ENCODE measurements at places on chromosomes 6 and 20.

DNA sequence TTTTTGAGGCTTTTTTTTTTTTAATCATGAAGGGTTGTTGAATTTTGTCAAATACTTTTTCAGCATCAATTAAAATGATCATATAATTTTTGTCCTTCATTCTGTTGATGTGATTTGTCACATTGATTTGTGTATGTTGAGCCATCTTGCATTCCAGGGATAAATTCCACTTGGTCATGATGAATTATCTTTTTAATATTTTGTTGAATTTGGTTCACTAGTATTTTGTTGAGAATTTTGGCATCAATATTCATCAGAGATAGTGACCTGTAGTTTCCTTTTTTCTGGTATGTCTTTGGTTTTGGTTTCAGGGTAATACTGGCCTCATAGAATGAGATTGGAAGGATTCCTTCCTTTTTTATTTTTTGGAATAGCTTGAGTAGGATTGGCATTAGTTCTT is 221.9 kb upstream of the ZNF217 start:
- DNase-seq: no peak

DNA sequence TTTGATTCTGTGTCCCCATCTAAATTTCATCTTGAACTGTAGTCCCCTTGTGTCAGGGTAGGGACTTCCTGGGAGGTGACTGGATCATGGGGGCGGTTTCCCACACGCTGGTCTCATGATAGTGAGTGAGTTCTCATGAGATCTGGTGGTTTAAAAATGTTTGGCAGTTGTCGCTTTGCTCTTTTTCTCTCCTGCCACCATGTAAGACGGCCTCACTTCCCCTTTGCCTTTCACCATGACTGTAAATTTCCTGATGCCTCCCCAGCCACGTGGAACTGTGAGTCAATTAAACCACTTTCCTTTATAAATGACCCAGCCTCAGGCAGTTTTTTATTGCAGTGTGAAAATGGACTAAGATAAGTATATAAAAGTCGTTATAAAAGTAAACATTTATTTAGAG is 80.5 kb upstream of the SGK1 start:
- no peak for DNase-seq

- no peak for DNase-seq
Measured at GRCh38 chr6:10854922-10855632, 16.7 kb upstream of the MAK start.

- DNase-seq: no peak
Measured at GRCh38 chr6:90074161-90074850, 180.0 kb downstream of the GJA10 start.

DNA sequence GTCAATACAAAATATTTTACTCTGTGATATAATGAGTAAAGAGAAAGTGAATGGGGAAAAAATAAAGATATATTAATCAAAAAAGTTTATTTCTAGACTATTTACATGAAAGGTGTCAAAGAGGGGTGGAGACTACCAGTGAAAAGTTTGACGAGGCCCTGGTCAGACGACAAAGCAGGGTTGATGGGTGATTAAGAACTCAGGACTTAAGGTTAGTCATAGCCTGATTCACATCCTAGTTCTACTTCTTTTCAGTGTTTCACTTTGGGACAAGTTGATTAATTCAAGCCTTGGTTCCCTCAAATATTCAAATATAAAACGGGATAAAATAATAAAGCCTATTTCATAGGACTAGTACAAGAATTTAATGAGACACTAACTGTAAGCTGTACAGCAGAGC is 178.2 kb upstream of the HS3ST5 start:
- DNase-seq: no peak

DNA sequence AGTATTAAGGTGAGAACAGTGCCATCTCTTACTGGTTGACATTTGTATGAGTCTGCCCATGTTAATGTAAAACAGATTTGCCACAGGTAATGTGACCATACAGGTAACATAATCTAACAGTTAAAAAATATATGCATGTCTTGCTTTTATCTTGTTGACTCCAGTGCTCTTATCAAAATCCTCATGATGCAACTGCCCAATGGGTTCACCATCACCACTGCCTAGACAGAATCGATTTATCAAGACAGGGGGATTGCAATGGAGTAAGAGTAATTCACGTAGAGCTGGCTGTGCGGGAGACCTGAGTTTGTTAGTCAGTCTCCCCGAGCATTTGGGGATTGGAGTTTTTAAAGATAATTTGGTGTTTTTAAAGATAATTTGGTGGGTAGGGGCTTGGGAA is 19.2 kb downstream of the SNX9 start:
- DNase-seq: no peak

DNA sequence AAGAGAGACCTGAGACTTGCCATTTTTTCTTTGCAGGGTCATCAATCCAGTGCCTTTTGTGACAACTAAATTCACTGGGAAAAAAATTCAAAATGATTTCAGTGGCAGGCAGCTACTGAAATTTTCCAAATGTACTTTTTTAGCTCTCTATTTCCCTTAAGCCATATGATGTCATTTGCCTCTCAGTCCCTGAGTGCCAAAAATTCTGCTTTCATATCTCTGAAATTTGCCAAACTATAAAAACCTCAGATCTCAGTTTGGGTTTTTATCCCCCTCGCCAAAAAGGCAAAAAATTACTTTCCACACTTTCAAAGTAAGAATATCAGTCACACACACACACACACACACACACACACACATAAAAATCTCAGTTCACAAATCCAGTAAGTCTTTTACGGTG is 651.3 kb upstream of the ARID1B start:
- no peak for DNase-seq

GRCh38 chr20:57431539-57431835 is 40.3 kb downstream of the RBM38 start:
- DNase-seq: no peak

- DNase-seq: no peak
Measured at GRCh38 chr20:37479925-37480691, 40.9 kb upstream of the NNAT start.

DNA sequence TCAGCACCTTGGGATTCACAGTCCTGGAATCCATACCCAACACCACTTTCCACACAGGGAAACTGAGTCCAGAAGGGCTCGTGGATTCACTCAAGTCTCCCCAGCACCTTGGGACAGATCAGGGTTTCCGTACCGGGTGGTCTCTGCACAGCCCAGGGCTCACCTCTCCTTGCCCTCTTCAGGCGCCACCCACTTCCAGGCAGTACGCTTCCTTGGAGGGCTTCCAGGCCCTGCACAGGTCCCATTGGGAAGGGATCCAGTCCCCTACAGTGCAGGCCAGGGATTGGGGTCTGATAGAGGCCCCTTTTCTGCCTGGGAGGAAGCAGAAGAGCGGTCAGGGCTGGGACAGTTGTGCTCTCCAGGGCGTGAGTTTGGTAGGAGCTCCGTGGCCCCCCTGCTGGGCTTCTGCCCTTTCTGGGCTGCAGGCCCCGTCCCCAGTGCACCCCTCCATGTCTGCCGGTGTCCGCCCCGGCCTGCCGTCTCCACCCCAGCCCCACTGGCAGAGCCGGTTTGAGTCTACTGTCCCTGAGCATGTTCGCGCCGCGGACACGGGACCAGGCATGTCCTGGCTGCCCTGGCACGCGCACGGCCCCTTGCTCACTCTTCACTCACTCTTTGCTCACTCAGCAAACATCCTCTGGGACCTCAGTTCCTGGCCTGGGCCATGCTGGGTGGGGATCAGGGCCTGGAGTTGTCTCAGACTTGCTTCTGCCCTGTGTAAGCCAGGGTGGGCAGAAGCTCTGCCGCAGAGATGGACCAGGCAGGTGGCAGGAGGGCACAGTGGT is 12.6 kb downstream of the SRC start:
- no peak for DNase-seq

DNA sequence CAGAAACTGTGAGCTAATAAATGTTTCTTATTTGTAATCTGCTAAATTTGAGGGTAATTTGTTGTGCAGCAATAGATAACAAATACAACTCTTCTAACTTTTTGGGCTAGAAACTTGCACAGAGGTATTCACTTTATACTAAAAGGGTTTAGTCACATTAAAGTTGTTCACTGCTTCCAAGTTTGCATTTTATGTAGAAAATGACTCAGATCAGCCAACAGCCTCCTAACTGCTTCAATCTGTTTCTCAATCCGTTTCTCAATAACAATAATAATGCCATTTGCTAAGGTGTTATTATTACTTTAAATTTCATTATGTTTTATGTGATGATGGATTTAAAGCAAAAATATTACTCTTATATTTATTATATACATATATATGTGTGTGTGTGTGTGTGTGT is 213.9 kb downstream of the CENPW start:
- no peak for DNase-seq

GRCh38 chr6:45857827-45858226 is 157.8 kb downstream of the CLIC5 start:
- no peak for DNase-seq

- DNase-seq: no peak
Measured at GRCh38 chr6:31961616-31962015, 2.6 kb downstream of the SKIC2 start.

- no peak for DNase-seq
Measured at GRCh38 chr6:148765898-148766808, 19.3 kb downstream of the UST start.

GRCh38 chr6:36029464-36029863 is 1.9 kb downstream of the MAPK14 start:
- DNase-seq: no peak

GRCh38 chr6:63910863-63911551 is 275.4 kb downstream of the PHF3 start:
- DNase-seq: no peak

- DNase-seq: no peak
Measured at GRCh38 chr6:7267466-7268091, 45.4 kb downstream of the SSR1 start.

DNA sequence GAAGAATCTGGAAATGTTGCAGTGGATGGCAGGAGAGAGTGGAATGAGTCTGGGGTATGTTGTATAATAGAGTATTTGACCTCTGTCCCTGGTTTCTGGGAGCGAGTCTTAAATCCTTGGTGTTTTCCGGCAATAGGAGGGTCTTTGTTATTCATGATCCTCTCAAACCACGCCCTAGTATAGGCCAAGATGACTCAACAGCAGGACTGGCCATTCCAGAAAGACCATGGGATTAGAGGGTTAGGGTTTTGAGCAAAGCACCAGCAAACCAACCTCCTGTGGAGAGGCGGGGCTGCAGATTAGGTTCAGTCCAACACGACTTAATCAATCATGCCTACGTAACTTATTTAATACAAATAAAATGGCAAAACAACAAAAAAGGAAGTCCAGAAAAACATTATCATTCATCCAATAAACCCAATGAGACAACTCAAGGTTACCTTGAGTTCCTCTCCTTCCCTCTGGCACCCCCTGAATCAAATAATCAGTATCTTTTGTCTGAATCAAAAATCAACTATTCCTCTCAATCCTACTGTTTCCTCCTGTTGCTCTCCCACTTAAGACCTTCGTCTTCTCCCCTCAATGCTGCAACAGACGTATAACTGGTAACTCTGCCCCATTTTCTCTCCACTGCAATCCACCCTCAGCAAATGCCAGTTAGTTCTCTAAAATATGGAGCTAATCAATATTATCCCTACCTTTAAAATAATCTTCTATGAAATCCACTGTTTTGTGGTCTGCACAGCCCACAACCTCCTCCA is 15.5 kb downstream of the HUS1B start:
- DNase-seq: no peak

DNA sequence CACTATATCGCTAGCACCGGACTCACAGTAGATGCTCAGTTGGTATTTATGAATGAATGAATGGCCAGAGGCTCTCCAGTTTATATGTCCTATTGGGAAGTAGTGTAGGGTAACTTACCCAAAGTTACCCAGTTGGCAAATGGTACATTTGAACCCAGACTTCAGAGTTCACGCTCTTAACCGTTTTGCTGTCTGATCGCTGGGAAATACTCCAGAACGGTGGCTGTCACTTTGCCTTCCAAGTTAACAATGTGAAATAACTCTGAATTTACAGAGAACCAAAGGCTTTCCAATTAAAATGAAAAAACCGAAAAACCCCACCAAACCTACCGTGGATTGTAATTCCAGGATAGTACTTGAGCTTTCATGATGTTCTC is 1.6 kb downstream of the VAPB start:
- no peak for DNase-seq

Data from activated naive CD4-positive, alpha-beta T cell (primary cell).